Hematopoietic multipotent progenitor cell treated with erythropoietin and hydrocortisone succinate and interleukin-3 and kit ligand, for 8 days (in vitro differentiated cells): ENCODE measurements at places on chromosomes 11 and 22.

DNA sequence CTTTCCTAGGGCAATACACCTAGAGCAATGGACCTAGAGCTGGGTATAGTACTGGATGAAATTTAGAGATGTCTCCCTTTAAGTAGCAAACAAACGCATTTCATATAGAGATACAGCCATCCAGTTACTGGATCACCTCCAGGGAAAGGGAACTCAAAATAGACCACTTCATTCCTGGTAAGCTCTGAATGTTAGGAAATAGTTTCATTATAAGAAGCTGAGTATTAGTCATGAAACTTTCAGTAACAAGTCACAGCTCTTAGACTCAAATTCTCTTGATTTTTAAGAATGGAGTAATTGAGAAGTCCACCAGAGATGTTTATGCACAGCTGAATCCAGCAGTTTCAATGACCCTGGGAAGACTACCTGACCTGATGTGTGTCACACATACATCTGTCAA lies 221.9 kb downstream of the FAM76B start:
- DNase-seq, result no peak

DNA sequence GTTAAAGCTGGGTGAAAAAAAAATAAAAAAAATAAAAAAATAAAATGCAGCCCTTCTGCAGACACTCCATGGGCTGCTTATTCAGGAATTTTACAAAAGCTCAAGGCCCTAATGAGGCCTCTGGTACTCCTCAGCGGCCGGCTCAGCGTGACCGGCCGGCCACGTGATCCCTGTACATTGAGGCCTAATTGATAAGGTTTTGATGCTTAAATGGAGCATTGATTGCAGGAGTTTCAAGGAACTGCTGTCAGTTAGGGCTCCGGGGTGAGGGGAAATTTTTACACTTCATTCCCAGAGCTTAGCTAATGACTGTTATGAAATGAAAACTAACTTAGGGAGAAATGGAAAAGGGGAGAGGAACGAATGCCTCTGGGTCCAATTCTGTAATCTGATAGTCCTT lies 368.8 kb upstream of the KIRREL3 start:
- no peak for DNase-seq

- DNase-seq, result peak; percentile 8
Measured at GRCh38 chr11:110797453-110797852, 85.2 kb upstream of the ARHGAP20 start.

- no peak for DNase-seq
Measured at GRCh38 chr11:118086913-118087768, at the start of gene SMIM35. SMIM35 (minus strand) TSS chr11:118086963; CDS start chr11:118086757, 206 bp downstream.

GRCh38 chr11:60222141-60222540 lies 20.8 kb downstream of the MS4A4E start:
- DNase-seq, result no peak

DNA sequence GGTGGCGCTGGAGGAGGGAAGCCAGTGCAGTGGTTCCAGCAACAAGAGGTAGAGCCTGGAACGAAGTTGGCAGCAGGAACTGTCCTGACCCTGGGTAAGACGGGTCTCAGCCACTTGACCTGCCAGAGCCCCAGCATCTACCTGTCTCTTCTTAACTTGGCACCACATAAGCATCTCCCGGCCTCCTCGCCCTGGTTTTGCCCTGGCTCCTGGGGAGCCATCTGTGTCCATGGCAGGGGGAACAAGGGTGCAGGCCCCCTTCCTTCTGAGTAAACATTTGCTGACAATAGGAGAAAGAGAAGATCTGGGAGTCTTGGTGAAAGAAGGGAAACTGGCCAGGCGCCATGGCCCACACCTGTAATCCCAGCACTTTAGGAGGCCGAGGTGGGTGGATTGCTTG lies 12.8 kb downstream of the P2RY2 start:
- no peak for DNase-seq

- no peak for DNase-seq
Measured at GRCh38 chr11:84289381-84289906, 1003.3 kb upstream of the CCDC90B start.
